Thyroid gland (tissue), 4 donors: ENCODE measurements at places on chromosomes 5 and 9. TPM values are rescaled to one million over a fixed set of nuclear protein-coding genes. Genes with fewer than 3 reads are reported as not detected.

SKP1 gene
- total RNA-seq: 234 TPM

GRCh38 chr9:131218370-131218769 is 57.9 kb downstream of the FAM78A start:
- no peaks in the 10 kb centered on the region for H3K27me3 ChIP-seq
- no peak overlapping the region for H3K27ac ChIP-seq
- H3K36me3 ChIP-seq: peaks cover 8% of the 10 kb centered on the region
- H3K4me3 ChIP-seq: no peak overlapping the region
- no peak for DNase-seq
- no peaks in the 10 kb centered on the region for H3K4me1 ChIP-seq

DNA sequence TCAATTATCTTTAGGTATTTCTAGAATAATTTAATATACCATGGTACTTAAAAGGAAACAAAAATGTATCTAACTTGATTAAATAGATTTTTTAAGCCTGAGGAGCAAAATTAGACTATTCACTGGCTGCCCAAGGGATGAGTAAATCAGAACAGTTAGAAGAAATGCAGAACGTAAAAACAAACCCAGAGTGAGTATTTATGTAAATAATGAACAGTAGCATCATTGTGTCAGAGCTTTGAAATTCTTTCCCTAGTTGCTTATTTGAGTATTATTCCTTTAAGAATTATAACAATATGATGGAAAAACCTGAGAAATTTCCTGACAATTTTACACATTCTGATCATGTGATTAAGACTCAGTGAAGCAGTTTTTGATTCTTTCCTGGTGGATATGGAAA is 200.9 kb downstream of the GDNF start:
- no peak overlapping the region for H3K4me3 ChIP-seq

GRCh38 chr9:131936929-131937328 is 142.7 kb downstream of the MED27 start:
- H3K27ac ChIP-seq: no peak overlapping the region
- H3K4me1 ChIP-seq: no peaks in the 10 kb centered on the region
- H3K36me3 ChIP-seq: no peaks in the 10 kb centered on the region
- H3K27me3 ChIP-seq: no peaks in the 10 kb centered on the region

B4GALT1 gene
- 103 TPM for total RNA-seq

GRCh38 chr5:119359737-119360413 is 4.1 kb downstream of the TNFAIP8 start:
- peak overlapping the region; percentile 86 for H3K27ac ChIP-seq
- peaks cover 51% of the 10 kb centered on the region for H3K4me1 ChIP-seq
- H3K4me3 ChIP-seq: no peak overlapping the region
- H3K27me3 ChIP-seq: no peaks in the 10 kb centered on the region

- H3K4me1 ChIP-seq: peaks cover 13% of the 10 kb centered on the region
- H3K36me3 ChIP-seq: no peaks in the 10 kb centered on the region
- no peak overlapping the region for H3K4me3 ChIP-seq
- no peak overlapping the region for H3K27ac ChIP-seq
These were observed 9.9 kb downstream of the SH3RF2 start for GRCh38 chr5:145946112-145946861.

RNF180 gene
- total RNA-seq: 99.0 TPM

SPINK4 gene
- total RNA-seq: not detected

DNA sequence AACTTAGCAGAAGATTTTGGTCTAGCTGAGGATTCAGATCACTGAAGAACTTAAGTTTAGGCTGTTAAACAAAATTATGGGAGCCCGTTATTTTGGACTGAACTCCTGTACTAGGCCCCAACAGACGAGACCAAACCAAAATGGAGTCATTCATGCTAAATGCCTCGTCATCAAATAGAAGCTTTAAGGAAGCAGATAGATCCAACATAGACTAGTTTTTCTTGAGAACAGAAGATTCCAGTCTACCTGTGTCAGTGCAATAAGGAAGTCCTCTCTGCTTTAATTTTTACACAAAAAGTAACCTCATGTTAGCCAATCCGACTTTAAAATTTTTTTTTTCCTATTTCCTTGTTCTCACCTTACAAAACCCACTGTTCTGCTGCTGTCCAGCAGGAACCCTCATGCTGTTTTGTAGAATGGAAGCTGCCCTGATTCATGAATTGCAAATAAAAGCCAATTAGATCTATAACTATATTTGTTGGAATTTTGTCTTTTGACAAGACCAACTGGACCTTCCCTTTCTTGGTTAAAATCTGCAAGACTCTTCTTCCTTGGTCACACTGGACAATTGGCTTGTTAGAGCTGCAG is 29.0 kb upstream of the GOLM1 start:
- H3K36me3 ChIP-seq: no peaks in the 10 kb centered on the region
- H3K27me3 ChIP-seq: no peaks in the 10 kb centered on the region
- H3K4me3 ChIP-seq: no peak overlapping the region
- H3K27ac ChIP-seq: no peak overlapping the region
- peaks cover 14% of the 10 kb centered on the region for H3K4me1 ChIP-seq
- no peak for DNase-seq

DNA sequence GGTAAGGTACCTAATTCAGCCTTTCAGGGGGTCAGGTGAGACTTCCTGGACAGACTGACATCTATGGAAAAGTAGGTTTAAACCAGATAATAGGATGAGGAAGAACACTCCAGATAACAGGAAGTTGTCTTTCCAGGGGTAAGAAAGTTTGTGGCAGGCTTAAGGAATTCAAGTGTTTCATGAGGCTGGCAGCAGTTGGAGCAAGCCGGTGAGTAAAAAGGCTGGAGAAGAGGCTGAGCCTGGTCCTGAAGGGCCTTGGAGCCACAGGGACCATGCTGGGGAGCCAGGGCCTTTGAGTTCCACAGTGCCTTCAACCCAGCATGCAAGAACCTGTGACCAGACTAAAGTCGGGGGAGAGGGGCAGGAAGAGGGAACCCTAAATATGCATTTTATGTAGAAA is 353.4 kb downstream of the SPOCK1 start:
- H3K36me3 ChIP-seq: no peaks in the 10 kb centered on the region
- H3K27ac ChIP-seq: no peak overlapping the region
- H3K27me3 ChIP-seq: no peaks in the 10 kb centered on the region

PCDHA4 gene
- total RNA-seq: 2.1 TPM

DNA sequence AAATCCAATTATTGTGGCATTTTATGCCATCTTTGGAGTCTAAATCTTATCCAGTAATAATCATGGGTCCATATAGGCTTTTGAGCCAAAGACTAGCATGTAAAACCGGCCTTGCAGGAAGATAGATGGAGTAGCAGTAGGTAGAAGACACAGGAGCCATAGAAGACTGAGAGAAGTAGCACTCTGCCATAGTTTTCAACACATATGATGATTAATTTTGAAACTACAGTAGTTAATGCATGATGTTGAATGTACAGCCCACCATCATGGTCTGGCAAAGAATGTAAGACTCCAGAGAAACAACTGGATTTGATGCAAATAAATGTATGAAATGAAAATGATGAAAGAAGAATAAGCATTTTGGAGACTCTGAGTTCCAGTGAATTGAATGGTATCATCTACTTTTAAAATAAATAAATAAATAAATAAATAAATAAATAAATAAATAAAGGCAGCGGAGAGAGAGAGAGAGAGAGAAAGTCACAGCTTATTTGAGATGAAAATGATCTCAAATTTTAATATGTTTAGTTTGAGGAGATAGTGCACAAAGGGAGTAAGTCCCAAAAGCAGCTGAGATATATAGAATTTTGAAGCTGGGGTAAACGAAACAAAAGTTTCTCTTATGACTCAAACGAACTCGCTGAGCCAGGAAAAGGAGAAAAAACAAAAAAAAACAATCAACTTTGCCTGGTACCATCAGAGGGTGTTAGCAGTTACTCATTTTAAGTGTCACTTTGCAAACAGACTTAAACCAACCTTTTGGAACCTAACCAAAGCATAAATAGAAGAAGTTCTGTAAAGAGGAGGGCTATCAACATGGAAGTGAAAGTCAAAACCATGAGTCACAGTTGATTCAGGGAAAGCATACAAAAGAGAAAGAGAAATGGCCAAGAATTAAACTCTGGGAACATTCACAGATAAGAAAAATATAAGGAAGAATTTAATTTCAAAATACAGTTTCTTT is 388.7 kb downstream of the CETN3 start:
- peak overlapping the region; percentile 60 for H3K27ac ChIP-seq
- H3K27me3 ChIP-seq: no peaks in the 10 kb centered on the region
- no peaks in the 10 kb centered on the region for H3K36me3 ChIP-seq
- DNase-seq: no peak
- no peak overlapping the region for H3K4me3 ChIP-seq

RGS7BP gene
- total RNA-seq: 3.1 TPM

GRCh38 chr5:71830681-71831539 is 111.8 kb downstream of the CARTPT start:
- no peaks in the 10 kb centered on the region for H3K36me3 ChIP-seq
- peak; percentile 82 for DNase-seq
- H3K4me1 ChIP-seq: peaks cover 14% of the 10 kb centered on the region
- peak overlapping the region; percentile 42 for H3K27ac ChIP-seq
- no peak overlapping the region for H3K4me3 ChIP-seq
- H3K27me3 ChIP-seq: no peaks in the 10 kb centered on the region

ACTL7A gene
- total RNA-seq: not detected

DNA sequence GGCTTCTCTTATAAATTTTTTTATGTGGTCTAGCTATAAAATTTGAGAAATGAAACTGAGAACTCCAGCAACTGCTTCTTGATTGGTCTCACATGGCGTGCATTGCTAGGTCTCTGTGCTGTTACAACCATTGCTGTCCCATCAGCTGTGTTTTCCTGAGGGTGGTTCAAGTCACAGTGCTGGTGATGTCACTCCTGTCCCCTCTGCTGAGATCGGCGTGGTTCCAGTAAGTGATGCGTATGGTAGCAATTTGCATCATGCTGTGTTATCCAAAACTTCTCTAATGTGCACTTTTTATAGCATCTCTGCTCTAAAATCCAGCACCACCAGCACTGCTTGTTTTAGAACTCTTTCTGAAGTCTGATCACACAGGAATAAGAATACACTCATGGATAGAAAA is 112.6 kb upstream of the ZNF608 start:
- H3K4me1 ChIP-seq: no peaks in the 10 kb centered on the region
- no peak overlapping the region for H3K4me3 ChIP-seq
- no peaks in the 10 kb centered on the region for H3K27me3 ChIP-seq
- H3K27ac ChIP-seq: no peak overlapping the region
- H3K36me3 ChIP-seq: no peaks in the 10 kb centered on the region

DNA sequence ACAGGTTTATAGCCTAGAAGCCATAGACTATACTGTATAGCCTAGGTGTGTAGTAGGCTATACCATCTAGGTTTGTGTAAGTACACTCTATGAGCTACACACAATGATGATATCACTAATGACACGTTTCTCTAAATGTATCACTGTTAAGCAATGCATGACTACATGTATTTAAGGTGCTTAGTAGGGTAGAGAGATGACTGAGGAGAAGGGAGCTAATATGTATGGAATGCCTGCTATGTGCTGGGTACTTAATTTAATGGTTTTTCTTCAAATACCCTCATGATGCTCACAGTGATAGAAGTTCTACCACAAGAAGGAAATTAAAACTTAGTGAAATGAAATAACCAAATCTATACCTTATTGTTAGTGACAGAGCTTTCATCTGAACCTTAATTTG is 1785.5 kb downstream of the EFNA5 start:
- H3K27ac ChIP-seq: no peak overlapping the region
- no peaks in the 10 kb centered on the region for H3K36me3 ChIP-seq
- H3K4me1 ChIP-seq: no peaks in the 10 kb centered on the region
- no peak for DNase-seq
- H3K4me3 ChIP-seq: no peak overlapping the region
- no peaks in the 10 kb centered on the region for H3K27me3 ChIP-seq

GDA gene
- not detected for total RNA-seq

GRCh38 chr5:15715967-15716366 is 216.0 kb downstream of the FBXL7 start:
- H3K4me1 ChIP-seq: no peaks in the 10 kb centered on the region
- no peak overlapping the region for H3K4me3 ChIP-seq
- no peaks in the 10 kb centered on the region for H3K36me3 ChIP-seq
- no peak for DNase-seq
- H3K27ac ChIP-seq: no peak overlapping the region

- no peak overlapping the region for H3K4me3 ChIP-seq
- no peaks in the 10 kb centered on the region for H3K27me3 ChIP-seq
- H3K4me1 ChIP-seq: peaks cover 9% of the 10 kb centered on the region
- H3K27ac ChIP-seq: no peak overlapping the region
- no peak for DNase-seq
These were observed 88.8 kb upstream of the PAM start for GRCh38 chr5:102666164-102666946.

ZNF883 gene
- total RNA-seq: 0.33 TPM

SLC4A9 gene
- total RNA-seq: 0.45 TPM

FBXW5 gene
- total RNA-seq: 165 TPM

ENC1 gene
- 4.6 TPM for total RNA-seq

GRCh38 chr5:145906401-145906800 is 30.0 kb upstream of the SH3RF2 start:
- H3K27me3 ChIP-seq: no peaks in the 10 kb centered on the region
- H3K36me3 ChIP-seq: no peaks in the 10 kb centered on the region
- H3K4me1 ChIP-seq: no peaks in the 10 kb centered on the region
- no peak overlapping the region for H3K27ac ChIP-seq

GRCh38 chr5:138068742-138069600 is 14.9 kb upstream of the WNT8A start:
- no peak overlapping the region for H3K4me3 ChIP-seq
- DNase-seq: peak; percentile 73
- no peak overlapping the region for H3K27ac ChIP-seq
- no peaks in the 10 kb centered on the region for H3K36me3 ChIP-seq

DNA sequence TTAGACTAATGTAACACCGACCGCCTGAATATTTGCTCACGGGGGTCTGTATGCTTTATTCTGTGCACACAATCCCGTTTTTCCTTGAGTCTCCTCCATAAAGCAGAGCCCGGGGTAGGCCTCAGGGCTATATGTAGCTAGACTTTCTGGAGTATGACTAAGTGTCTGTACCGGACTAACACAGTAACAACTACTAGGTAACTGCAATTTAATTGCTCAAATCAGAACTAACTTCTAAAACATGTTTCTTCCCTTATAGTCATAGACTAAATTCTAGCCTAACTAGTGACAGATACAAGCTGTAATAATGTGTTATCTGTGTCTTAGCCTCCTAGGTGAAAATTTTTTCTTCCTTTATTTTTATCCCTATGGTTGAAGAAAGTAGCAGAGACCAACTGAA is 2.1 kb downstream of the REEP5 start:
- no peak overlapping the region for H3K4me3 ChIP-seq
- peaks cover 53% of the 10 kb centered on the region for H3K4me1 ChIP-seq
- H3K27me3 ChIP-seq: no peaks in the 10 kb centered on the region
- H3K27ac ChIP-seq: peak overlapping the region; percentile 98
- no peak for DNase-seq

GRCh38 chr5:146447734-146448380 is 724 bp downstream of the TCERG1 start:
- H3K36me3 ChIP-seq: no peaks in the 10 kb centered on the region
- H3K27ac ChIP-seq: no peak overlapping the region
